NCI-H82 (cell line): ENCODE measurements at places on chromosomes 5 and 9.

DNA sequence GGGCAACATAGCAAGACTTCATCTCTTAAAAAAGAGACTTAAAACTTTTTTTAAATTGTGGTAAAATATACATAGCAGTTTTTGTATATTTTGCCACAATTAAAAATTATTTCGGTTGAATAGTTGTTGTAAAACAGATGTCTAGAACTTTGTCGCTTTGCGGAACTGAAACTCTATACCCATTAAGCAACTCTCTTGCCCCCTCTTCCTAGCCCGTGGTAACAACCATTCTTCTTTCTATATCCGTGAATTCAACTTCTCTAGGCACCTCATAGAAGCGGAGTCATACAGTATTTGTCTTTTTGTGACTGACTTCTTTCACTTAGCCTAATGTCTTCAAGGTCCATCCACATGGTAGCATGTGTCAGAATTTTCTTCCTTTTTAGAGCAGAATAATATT lies 43.3 kb downstream of the SPARC start:
- no peak for DNase-seq

DNA sequence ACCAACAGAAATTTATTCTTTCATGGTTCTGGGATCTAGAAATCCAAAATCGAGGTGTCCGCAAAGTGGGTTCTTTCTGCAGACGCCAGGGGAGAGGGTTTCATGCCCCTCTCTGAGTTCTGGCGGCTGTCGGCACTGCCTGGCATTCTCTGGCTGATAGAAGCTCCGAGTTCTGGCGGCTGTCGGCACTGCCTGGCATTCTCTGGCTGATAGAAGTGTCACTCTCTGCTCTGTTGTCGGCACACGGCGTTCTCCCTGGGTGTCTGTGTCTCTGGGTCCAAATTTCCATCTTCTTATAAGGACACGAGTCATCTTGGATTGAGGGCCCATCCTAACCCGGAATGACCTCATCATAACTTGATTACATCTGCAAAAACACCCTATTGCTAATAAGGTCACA lies 7.6 kb downstream of the GFI1B start:
- no peak for DNase-seq

- no peak for DNase-seq
Observed at GRCh38 chr5:10306806-10307205, 896 bp downstream of the CMBL start.

DNA sequence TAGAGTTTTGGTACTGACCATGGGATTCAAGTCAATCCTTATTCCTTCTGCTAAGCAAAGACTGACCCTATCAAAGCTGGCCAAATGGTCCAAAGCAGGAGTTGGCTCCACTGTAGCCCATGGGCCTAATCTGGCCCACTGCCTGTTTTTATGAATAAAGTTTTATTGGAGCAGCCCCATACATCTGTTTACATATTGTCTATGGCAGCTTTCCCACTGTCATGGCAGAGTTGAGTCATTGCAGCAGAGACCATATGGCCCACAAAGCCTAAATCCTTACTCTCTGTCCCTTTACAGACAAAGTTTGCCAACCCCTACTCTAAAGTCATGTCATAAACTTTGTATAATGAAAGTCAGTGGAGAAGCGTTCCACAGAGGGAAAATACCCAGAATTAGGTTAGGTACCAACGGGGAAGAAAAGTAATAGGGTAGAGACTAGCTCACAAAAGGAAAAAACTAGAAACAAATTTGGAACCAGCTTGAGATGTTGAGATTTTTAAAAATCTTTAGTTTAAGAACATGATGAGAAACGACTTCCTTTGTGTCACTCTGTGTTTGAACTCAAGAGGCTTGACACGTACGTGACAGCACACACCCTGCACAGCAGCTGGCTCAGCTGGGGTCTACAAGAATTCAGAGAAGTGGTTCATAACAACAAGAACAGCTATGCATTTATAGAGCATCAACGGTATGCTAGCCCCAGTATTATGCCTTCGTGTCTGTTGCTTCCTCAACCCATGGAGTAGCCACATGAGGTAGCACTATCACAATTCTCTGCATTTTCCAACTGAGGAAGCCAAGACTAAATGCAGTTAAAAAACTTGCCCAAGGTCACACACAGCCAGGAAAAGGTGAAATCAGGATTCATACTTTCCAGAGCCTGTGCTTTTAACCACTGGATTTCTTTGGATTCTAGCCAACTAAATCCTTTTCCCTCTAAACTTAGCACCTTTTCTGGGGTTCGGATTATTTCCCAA lies 198.9 kb upstream of the WWC1 start:
- DNase-seq: peak; percentile 18
